ENCODE measurements at places on chromosomes 6 and 20.

GRCh38 chr6:113599444-113599843 is 257.7 kb upstream of the MARCKS start:
- DNase-seq = peak; percentile 36

- DNase-seq = no peak
Measured at GRCh38 chr6:82118150-82118562, 129.4 kb downstream of the IBTK start.

- peak; percentile 36 for DNase-seq
Measured at GRCh38 chr6:53530346-53530745, 14.6 kb downstream of the GCLC start.

DNA sequence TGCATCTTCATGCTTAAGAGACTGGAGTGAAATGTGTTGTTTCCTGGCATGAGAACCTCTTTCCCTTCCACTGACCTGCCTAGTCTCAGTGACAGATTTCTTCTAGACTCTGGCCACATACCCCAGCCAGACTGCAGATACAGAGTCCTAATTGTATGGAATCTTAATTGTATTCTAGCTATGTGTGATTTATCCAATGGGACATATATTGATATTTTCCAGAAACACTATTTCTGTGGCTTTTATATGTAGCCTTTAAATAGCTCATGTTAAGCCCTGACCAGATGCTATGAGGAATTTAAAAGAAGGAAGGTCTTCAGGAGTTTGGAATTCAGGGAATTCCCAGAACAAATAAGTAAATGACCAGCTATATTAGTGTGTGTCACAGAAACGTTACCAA is 99.0 kb downstream of the FIG4 start:
- DNase-seq = peak; percentile 83

DNA sequence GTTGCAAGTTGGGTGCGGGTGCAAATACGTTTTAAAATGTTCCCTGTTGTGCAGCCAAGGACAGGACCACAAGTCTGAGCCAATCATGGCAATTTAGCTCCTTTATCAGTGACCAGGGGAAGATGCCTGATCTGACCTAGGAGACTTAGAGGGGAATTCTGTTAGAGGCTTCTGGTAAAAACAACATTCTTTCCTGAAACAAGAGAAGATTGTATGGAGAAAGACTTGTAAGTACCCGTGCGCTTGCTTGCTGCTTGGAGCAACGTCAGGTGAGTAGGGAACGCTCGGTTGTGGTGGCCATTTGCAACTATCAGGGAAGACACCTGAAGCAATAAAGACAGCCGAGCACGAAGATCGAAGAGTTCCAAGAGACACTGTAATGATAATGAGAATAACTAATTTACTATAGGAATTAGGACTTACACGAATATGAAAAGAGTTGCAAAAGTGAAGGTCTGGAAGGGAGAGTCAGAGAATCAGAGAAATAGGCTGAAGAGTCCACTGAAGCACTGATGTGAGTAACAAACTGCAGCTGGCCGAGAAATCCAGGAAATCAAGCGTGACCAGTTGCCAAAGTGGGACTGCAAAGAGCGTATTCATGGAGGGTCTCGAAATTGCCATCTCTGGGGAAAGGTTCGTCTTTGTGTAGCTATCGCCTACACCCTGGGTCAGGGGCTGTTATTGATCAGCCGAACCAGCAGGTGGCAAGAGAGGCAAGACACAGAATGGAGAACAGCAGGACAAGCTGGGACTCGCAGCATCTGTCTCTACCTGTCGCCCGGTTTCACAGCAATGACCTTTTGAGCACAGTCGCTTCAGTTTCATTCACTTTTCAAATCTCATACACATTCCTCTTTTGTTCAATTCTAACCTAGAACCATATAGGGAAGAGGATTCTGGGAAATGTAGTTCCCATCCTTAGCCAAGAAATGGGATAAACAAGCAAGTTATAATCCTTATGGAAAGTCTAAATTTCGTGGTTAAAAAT is 26.1 kb downstream of the LOC128125822 start:
- peak; percentile 63 for DNase-seq

- DNase-seq = no peak
Measured at GRCh38 chr6:85983032-85983659, 340.5 kb upstream of the SYNCRIP start.

GRCh38 chr6:124223611-124224345 is 420.1 kb downstream of the NKAIN2 start:
- no peak for DNase-seq

- DNase-seq = no peak
Measured at GRCh38 chr6:89680551-89680950, 42.0 kb upstream of the LYRM2 start.

- DNase-seq = no peak
Measured at GRCh38 chr6:131730264-131730663, 19.4 kb upstream of the CTAGE9 start.
